ENCODE measurements at places on chromosomes 5 and 9.

GRCh38 chr9:132413926-132414325, 3.9 kb downstream of the CFAP77 start:
- H3K36me3 ChIP-seq, result no peaks in the 10 kb centered on the region
- no peak for DNase-seq
- H3K4me3 ChIP-seq, result no peak overlapping the region
- no peak overlapping the region for H3K27ac ChIP-seq
- H3K27me3 ChIP-seq, result peaks cover 55% of the 10 kb centered on the region

GRCh38 chr9:23431459-23431858, 394.6 kb downstream of the ELAVL2 start:
- H3K27ac ChIP-seq, result no peak overlapping the region
- peaks cover 3% of the 10 kb centered on the region for H3K36me3 ChIP-seq
- H3K4me1 ChIP-seq, result no peaks in the 10 kb centered on the region
- H3K27me3 ChIP-seq, result no peaks in the 10 kb centered on the region

DNA sequence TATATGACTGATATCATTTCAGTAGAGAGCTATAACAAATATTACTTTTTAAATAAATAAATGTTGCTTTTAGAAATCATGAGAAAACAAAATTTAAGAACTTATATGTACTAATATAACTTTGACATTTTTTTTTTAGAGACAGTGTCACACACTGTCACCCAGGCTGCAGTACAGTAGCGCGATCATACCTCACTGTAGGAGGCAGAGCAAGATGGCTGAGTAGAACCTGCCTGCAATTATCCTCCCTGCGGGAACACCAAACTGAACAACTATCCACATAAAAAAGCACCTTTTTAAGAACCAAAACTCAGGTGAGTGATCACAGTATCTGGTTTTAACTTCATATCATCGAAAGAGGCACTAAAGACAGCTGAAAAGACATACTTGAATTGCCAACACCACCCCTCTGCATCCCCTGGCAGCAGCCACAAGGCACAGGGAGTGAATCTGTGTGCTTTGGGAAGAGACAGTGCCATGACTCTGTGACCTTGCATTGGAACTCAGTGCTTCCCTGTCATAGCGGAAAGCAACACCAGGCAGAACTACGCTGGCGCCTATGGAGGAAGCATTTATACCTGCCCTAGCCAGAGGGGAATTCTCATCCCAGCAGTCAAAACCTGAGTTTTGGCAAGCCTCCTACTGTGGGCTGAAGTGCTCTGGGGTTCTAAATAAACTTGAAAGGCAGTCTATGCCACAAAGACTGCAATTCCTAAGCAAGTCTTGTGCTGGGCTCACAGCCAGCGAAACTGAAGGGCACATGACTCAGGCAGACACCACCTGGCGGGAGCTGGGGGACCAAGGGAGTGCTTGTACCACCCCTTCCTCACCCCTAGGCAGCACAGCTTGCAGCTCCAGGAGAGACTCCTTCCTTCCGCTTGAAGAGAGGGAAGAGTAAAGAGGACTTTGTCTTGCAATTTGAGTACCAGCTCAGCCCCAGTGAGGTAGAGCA, 142.7 kb downstream of the FBXL17 start:
- H3K4me3 ChIP-seq, result no peak overlapping the region
- H3K36me3 ChIP-seq, result peaks cover 6% of the 10 kb centered on the region
- no peaks in the 10 kb centered on the region for H3K27me3 ChIP-seq
- no peak overlapping the region for H3K27ac ChIP-seq

- H3K4me3 ChIP-seq, result no peak overlapping the region
- peaks cover 12% of the 10 kb centered on the region for H3K4me1 ChIP-seq
- H3K36me3 ChIP-seq, result no peaks in the 10 kb centered on the region
- no peak overlapping the region for H3K27ac ChIP-seq
- peaks cover 20% of the 10 kb centered on the region for H3K27me3 ChIP-seq
These were observed 112.6 kb upstream of the NFIL3 start for GRCh38 chr9:91536211-91536691.

DNA sequence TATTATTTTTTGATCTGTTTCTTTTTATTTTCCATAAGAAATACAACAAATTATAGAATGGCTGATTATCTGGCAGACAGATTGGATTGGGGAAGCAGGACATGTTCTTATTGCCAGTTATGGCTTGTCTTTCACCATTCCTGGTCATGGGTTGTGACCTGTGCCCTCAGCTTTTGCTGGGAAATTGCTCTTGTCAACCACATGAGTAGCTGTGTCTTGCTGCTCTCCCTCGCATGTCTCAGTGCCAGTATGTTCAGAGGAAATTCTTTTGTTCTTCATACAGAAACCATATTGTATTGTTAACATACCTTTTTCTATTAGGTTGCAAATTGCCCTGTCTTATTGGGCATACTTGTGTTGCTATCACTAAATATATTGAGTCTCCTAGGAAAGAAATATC, 344.1 kb downstream of the OSTF1 start:
- no peak overlapping the region for H3K27ac ChIP-seq
- no peak overlapping the region for H3K4me3 ChIP-seq
- no peaks in the 10 kb centered on the region for H3K27me3 ChIP-seq
- H3K36me3 ChIP-seq, result no peaks in the 10 kb centered on the region
- H3K4me1 ChIP-seq, result no peaks in the 10 kb centered on the region

DNA sequence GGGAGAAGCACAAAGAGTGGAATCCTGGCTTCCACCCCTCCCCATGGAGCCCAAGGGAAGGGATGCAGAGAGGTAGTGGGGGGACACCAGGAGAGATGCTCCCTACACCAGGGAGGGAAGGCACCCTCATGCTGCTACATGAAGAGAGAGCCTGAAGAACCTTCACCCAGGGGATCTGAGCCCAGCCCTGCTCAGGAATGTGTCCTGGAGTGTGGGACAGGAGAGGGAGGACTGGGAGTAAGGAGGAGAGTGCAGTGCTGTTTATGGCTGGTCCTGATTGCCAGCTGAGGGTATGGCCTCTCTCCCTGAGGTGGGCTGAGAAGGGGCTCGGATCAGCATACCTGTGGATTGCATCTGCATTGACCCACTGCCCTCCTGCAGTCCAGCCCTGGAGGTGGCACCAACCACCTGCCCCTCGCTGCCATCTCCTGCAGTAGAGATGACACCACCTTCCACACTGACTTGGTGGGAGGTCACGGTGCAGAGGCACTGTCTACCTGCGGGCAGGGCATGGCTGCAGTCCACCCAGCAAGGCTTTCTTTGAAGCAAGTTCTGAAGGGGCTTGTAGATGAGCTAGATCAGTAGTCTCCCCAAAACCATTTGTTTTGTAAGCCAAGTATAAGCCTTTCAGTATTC, 114.9 kb upstream of the SLC25A48 start:
- no peaks in the 10 kb centered on the region for H3K4me1 ChIP-seq
- H3K36me3 ChIP-seq, result no peaks in the 10 kb centered on the region
- no peak for DNase-seq
- H3K4me3 ChIP-seq, result no peak overlapping the region

DNA sequence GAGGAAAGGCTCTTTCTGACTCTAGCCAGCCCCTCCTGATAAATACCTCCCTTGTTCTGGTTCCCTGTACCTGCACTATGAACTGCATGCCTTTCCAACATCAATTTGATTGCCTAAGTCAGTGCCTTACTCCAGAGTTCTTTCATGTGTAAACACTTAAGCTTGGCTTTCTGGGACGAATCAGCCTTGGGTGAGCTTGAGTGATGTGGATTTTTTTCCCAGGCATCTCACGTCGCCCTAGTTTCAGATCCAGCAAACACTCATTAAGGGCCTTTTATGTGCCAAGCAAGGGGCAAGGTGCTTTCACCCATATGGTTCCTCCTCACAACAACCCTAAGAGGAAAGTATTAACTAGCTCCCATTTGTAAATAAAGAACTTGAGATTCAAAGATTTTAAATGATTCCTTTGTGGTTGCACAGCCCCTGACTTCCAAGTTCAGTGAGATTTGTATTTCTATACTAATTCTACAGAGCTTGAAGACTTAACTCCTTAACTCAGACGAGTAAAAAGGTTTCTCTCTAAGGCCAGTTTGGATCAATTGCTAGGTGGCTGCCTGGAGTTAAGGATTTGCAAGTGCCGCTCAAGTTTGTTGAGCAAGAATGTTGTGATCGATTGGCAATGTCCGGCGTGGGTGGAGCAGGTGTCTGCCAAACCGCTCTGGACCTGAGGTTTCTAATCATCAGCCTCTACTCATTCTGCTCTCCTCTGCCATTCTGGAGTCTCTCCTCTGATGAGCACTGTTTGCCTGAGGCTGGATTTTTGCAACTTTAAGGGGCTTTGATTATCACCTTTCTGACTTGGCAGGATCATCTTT, 20.2 kb upstream of the TJP2 start:
- no peaks in the 10 kb centered on the region for H3K36me3 ChIP-seq
- no peak overlapping the region for H3K27ac ChIP-seq
- no peaks in the 10 kb centered on the region for H3K4me1 ChIP-seq
- no peak overlapping the region for H3K4me3 ChIP-seq
